ENCODE measurements at places on chromosomes 12 and 14. TPM values are rescaled to one million over a fixed set of nuclear protein-coding genes. Genes with fewer than 3 reads are reported as not detected.

KLRF1 gene
- total RNA-seq, result 2.0 TPM

CIDEB gene
- total RNA-seq, result 22.4 TPM

POTEG gene
- not detected for total RNA-seq

CCND2 gene
- 94.4 TPM for total RNA-seq

FOXN4 gene
- not detected for total RNA-seq

GDF11 gene
- 6.2 TPM for total RNA-seq

GALNT16 gene
- total RNA-seq, result 13.1 TPM

PGF gene
- total RNA-seq, result 9.3 TPM

ANKS1B gene
- 5.8 TPM for total RNA-seq

BICDL1 gene
- 101 TPM for total RNA-seq

DEPDC4 gene
- 1.4 TPM for total RNA-seq

NANOG gene
- total RNA-seq, result 0.16 TPM

HIGD1C gene
- not detected for total RNA-seq

RNU4-1 gene
- total RNA-seq, result 3,016 TPM

FOXG1 gene
- not detected for total RNA-seq

- peak; percentile 13 for DNase-seq
Measured at GRCh38 chr14:101889898-101890297, 74.5 kb upstream of the DYNC1H1 start.

DNA sequence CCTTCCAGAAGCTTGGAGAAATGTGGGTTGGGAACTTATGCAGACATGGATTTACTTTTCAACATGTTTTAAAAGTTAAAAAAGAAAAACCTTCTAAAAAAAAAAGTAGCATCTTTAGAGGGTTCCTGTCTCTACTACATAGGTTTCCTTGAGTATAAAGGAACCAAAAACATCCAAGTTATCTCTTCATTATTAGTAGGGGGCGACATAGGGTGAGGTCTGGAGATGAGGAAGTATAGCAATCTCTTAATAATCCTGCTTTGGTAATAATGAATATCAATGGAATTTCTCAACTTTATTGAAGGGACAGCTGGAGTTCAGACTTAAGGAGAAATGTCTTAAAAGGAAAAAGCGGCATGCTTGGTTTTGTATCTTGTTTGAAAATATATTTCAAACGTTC is 6.5 kb upstream of the PLXNC1 start:
- DNase-seq, result no peak

GRCh38 chr12:131066886-131067490 is 113.3 kb downstream of the ADGRD1 start:
- DNase-seq, result no peak

- no peak for DNase-seq
Measured at GRCh38 chr14:38589747-38590350, 334.0 kb upstream of the CLEC14A start.

GRCh38 chr14:29805415-29806123 is 122.1 kb downstream of the PRKD1 start:
- no peak for DNase-seq

DNA sequence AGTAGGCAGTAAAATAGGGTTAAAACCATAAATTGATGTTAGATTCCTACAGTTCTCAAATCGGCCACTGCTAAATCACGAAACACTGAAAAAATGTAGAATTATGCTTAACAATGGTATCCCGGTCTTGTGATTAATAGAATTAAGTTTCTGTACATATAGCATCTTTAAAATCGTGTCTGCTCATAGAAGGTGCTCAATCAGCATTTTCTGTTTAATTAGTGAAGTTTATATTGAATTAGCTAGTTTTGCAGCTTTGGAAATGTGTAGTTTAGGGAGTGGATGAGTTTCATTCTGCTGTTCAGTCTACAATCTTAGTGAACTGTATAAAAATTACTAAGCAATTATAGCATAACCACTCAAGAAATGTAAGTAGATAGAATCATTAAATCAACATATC is 1075.8 kb upstream of the FLRT2 start:
- DNase-seq, result no peak

DNA sequence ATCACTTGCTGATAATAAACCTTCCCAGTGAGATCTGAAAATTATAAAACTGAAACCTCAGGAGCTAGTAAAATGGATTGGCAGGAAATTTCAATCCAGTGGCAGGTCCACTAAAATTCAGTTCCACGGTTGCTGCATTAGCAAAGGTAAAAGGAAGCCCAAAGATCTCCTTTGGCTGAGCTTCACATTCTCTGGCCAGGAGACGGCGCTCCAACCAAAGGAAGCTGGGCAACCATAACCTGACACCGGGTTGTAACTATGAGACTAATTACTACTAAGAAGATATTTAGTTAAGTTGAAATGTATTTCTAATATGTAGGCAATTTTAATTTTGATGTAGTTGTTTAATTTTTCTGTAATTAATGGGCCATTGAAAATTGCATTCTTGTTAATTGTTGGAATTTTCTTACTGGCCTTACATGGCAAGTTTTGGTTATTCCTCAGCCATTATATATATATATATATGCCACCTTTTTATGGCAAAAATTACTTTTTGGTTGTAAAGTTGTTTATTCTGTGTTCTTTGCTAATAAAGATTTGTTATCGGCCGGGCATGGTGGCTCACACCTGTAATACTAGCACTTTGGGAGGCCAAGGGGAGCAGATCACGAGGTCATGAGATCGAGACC is 17.0 kb downstream of the OR8S1 start:
- no peak for DNase-seq

- no peak for DNase-seq
Measured at GRCh38 chr14:22164616-22165015, 424.4 kb downstream of the DAD1 start.

- DNase-seq, result peak; percentile 43
Measured at GRCh38 chr14:54881761-54882401, 20.7 kb downstream of the GCH1 start.

- DNase-seq, result no peak
Measured at GRCh38 chr14:94925416-94926173, 155.7 kb upstream of the GSC start.

- peak; percentile 54 for DNase-seq
Measured at GRCh38 chr14:100103250-100104005, 38.2 kb downstream of the EVL start.

GRCh38 chr14:53247596-53248370 is 94.7 kb upstream of the DDHD1 start:
- no peak for DNase-seq

- DNase-seq, result no peak
Measured at GRCh38 chr14:85576848-85577542, 47.1 kb downstream of the FLRT2 start.

- no peak for DNase-seq
Measured at GRCh38 chr14:52907949-52908348, 42.9 kb downstream of the FERMT2 start.

GRCh38 chr12:42886160-42886559 is 296.6 kb upstream of the PRICKLE1 start:
- no peak for DNase-seq

GRCh38 chr12:43147878-43148277 is 404.1 kb downstream of the ADAMTS20 start:
- DNase-seq, result no peak

- DNase-seq, result no peak
Measured at GRCh38 chr12:92162079-92162478, 16.4 kb upstream of the BTG1 start.

- peak; percentile 44 for DNase-seq
Measured at GRCh38 chr12:77686760-77687159, 143.9 kb upstream of the NAV3 start.

DNA sequence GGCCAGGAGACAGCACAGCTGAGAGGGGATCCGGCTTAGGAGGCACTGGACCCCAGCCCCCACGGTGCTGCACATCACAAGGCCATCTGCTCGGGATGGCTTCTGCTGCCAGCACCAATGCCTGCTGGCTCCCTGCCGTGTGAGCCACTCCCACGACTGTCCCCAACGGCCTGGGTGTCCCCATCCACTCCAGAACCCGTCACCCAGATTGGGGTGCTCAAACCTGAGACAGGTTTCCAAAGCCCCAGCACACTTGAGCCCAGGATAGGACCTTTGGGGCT is 102.4 kb downstream of the RFLNA start:
- no peak for DNase-seq

DNA sequence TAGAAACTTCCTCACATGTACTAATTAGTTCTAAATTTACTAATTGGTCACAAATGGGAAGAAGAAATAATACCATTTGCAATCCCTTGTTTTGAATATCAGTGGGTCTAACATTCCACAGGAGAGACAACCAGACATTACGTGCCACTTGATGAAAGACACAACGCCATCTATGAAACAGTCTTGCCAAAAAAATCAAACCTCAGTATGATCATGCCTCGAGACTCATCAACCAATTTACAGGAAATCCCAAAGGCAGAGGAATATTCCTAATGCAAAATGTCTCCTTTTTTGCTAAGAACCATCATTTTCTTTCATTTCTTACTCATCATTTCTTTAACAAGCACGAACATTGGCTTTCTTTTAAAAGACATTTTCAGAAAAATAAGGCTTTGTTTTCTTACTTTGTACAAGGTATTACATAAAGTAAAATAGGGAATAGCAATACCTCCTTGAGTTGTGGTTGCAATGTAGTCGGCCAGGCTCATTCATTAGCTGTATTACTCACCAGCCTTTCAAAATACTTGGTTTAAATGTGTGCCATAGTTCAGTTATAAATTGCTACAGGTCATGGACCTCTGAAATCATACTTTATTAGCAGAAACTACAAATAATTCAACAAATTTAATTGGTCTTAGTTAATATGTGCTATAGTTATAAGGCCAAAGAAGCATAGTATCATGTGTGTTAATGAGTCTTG is 436.2 kb upstream of the FLRT2 start:
- no peak for DNase-seq

- peak; percentile 77 for DNase-seq
Measured at GRCh38 chr14:68730811-68731425, 61.9 kb downstream of the ZFP36L1 start.

DNA sequence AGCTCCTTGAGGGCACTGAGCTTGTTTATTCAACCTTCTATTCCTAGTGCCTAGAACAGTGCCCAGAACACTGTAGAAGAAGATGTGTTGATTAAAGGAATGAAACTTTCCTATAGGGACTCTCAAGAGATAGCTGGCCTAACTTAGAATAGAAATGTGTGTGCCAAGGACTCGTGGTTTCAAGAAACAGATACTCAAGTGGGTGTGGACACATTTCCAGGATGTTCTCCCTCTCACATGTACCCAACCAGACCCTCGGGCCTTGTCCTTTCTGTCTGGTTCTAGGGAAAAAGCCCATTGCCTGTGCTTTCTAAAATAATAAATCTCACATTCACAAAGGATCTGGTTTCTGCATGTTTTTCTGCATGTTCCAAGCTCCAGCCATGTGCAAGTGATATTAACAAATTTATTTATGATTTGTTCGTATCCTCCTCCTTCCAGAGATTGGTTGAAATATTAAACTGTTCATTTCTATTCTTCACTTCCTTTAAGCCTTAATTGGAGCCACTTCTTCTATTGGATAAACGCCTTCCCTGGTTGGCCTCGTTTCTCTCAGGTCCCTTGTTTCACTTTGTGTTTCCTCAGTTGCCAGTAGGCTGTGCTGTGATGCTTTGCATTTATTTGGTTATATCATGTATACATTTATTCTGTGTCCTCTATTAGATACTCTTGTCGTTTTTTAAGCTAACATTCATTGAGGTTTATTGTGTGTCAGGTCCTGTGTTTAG is 89.8 kb downstream of the CRADD start:
- DNase-seq, result peak; percentile 85

- no peak for DNase-seq
Measured at GRCh38 chr14:95246870-95247269, 72.8 kb downstream of the CLMN start.

DNA sequence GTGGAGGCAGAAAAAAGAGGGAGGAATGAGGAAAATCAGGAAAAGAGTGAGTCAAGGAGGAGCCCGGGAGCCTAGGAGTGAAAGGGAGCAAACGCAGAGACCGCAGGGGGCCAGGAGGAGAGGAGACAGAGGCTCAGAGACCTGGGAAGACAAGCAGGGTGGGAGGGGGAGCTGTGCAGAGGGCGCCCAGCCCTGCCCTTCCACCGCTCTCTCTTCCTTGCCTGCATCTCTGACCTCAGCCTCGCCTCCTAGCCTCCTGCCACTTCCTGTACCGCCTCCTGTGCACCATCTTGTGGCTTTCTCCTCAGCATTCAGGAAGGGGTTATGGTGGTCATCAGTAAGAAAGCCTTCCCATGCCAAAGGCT is 1.3 kb downstream of the CLSTN3 start:
- no peak for DNase-seq

DNA sequence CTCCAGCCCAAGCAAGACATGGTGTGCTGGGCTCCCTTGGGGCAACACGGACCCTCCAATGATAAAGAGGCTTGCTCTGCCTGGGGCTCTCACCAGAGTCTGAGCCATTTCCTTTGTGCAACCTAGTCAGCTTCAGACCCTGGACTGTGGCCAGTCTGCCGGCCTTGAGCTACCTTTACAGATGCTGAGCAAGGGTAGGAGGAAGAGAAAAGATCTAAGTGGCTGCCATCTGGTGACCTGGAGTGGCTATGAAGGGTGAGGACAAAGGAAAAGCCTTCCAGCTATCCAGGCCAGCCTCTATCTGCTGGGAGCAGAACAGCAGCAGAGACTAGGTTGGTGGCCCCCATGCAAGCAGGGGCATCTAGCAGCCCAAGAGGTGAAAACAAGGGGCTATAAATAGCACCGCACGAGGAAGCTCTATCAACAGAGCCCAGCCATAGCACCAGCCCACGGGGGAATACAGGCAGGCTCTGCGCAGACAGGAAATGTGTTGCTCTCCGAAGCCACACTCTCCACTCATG is 230.1 kb downstream of the FOXN3 start:
- DNase-seq, result no peak

GRCh38 chr14:59044707-59045106 is 143.8 kb upstream of the DAAM1 start:
- DNase-seq, result no peak

DNA sequence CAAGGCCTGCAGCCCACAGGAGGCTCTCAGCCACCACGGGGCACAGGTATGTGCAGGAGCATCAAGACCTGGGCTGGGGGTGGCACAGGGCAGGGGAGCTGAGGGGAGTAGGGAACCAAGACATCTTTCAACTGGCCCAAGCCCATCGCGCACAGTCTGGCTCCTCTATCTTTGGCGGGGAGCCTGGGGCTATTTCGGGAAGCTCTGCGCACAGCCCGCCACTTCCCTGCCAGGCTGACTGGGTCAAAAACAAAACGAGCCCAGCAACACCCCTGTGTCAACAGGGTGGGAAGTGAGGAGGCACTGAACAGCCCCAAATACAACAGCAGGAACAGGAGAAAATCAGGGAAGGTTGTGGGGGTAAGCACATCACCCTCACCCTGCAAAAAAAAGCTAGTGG is 83.9 kb downstream of the ARL6IP4 start:
- DNase-seq, result no peak

DNA sequence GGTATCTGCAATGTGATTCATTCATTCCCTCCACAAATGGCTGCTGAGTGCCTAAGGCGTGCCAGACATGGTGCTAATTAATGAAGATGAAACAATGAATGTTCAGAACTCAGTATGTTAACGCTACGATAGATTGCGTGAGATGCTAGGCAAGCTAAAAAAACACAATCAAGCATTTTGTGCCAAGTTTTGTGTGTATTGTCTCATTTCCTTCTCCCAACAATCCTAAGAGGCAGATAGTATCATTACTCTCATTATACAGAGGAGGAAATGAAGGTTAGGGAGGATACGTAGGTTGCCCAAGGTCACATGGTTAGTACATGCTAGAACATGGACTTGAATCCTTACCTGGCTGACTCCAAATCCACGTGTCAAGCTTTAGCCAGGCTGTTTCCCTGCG is 264.4 kb downstream of the EFCAB11 start:
- no peak for DNase-seq

All from kidney (tissue), 22 donors.